ENCODE measurements at places on chromosomes 16 and 17.

DNA sequence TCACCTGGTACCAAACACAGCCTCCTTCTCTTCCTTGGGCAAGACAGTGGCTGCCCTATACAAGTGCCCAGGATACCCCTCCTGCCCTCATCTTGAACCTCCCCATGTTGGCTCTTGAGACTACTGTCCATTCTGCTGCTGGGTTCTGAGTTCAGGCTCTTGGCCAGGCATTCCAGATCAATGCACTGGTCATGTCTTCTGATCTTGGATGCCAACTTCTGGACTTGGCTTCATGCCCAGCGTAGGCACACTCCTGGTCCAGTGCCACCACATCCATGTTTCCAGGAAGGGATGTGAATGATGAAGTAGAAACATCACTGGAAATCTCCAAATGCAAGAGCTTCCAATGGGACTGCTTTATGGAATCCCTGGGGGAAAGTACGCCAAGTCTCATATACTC lies 51.5 kb downstream of the DYNLRB2 start:
- DNase-seq, result no peak

- no peak for DNase-seq
Measured at GRCh38 chr17:38559051-38559879, 46.5 kb downstream of the SRCIN1 start.

DNA sequence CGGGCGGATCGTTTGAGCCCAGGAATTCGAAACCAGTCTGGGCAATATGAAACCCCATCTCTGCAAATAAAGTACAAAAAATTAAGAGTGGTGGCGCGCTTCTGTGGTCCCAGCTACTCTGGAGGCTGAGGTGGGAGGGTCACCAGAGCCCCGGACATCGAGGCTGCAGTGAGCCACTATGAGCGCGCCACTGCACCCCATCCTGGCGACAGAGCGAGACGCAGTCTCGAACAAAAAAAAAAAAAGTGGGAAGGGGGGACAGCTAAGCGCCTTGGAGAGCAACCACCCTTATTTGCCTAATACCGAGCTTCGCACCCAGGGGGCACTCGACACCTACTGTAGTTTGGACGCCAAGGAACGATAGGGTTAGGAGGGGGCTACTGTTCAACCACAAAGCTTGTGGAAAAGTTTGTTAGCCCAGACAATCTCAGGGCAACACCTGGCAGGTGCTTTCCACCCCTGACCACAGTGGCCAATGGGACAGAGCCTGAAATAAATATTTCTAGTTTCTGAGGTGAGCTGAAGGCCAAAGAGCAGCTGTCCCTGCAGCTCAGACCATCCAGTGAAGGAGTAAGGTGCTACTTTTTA lies 847 bp upstream of the PSMC3IP start:
- no peak for DNase-seq

GRCh38 chr16:273547-274421 lies 2.0 kb downstream of the RGS11 start:
- DNase-seq, result no peak

- DNase-seq, result no peak
Measured at GRCh38 chr16:72985995-72986394, 61.9 kb downstream of the ZFHX3 start.

DNA sequence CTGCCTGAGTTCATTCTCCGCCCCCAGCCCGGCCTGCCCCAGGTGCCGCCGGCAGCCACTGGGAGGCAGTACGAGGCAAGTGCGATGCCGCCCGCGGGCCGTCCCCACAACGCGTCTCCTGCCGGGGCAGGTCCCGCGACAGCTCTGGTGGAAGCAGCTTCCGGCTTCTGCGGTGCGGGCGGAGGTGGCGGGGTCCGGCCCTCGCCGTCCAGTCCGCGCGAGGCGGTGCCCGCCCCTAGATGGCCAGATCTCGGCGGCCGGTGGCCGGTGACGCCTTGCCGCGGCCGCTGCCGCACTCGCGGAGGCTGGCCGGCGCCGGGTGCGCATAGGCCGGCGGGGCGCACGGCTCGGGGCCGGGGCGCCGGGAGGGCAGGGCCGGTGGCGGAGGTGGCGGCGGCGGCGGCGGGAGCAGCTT lies 1.8 kb downstream of the GJD3 start:
- DNase-seq, result no peak

DNA sequence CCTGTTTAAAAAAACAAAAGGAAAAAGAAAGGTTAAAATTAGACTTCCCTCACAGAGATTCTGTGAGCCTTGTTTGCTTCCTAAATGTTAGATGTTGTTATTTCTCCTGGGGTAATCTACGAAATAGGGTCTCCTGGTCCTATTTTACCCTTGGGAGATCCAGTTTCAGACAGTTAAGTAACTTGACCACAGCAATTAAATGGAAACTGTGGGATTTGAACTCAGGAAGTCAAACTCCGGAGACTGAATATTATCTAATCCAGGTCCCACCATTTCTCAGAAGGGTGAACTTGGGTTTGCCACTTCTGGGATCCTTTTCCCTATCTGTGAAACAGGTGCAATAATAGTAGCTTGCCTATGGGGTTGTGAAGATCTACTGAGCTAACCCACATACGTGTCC lies 6.4 kb upstream of the TMC5 start:
- DNase-seq, result no peak

GRCh38 chr17:15354256-15354655 lies 12.9 kb upstream of the TEKT3 start:
- DNase-seq, result no peak

- DNase-seq, result no peak
Measured at GRCh38 chr16:47927330-47927729, 228.5 kb downstream of the ABCC12 start.

DNA sequence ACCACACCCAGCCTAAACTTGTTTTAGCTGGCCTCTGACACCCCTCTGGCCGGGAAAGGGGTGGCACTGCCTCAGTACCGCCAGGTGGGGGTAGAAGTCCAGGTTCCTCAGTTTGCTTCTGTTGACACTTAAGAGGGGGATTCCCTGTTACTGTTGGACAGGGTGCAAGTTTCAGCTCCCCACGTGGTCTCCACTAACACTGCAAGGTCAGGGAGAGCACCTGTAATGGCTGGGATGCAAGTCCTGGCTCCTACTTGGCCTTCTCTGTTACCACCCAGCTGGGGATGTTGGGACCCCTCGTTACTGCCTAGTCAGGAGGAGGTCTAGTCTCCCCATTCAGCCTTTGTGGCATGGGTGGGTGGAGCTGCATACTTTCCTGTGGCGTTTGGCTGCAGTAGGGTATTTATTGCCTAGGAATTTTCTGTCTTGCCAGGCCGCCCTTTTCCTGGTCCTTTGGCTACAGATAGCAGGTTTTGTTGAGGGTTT lies 10.6 kb upstream of the MFAP4 start:
- DNase-seq, result no peak

GRCh38 chr16:31005350-31006085 lies 4.9 kb downstream of the STX1B start:
- no peak for DNase-seq

- DNase-seq, result no peak
Measured at GRCh38 chr17:82823004-82823403, 16.8 kb downstream of the ZNF750 start.

DNA sequence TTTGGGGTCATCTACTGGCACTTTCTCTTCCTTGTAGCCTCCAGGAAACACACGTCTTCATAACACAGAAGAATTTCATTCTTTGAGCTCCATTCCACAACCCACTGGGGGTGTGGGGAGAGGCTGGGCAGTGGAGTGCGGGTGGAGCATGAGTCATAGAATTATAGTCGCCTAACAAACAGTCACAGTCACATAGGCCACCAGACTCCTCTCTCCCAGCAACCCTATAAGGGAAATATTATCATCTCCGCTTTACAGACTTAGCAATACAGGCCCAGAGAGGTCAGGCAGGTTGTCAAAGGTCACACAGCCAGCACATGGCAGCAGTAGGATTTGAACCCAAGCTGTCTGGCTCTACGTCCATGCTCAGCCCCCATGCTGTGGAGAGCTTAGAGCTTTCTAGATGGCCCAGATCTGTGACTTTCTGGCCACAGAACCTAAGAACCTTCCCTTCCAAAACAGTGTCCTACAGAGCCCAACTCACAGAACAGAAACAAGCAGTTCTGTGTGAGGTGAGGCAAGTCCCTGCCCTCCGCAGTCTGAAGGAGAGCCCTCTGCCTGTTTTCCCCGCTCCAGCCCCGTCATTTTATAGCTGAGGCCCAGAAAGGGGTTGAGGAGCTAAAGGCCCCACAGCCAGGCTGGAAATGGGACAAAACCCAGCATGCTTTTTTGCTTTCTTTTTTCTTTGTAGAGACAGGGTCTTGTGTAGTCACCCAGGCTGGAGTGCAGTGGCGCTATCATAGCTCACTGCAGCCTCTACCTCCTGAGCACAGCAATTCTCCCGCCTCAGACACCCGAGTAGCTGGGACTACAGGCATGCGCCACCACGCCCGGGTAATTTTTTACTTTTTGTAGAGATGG lies 10.7 kb upstream of the LITAF start:
- DNase-seq, result peak; percentile 12

DNA sequence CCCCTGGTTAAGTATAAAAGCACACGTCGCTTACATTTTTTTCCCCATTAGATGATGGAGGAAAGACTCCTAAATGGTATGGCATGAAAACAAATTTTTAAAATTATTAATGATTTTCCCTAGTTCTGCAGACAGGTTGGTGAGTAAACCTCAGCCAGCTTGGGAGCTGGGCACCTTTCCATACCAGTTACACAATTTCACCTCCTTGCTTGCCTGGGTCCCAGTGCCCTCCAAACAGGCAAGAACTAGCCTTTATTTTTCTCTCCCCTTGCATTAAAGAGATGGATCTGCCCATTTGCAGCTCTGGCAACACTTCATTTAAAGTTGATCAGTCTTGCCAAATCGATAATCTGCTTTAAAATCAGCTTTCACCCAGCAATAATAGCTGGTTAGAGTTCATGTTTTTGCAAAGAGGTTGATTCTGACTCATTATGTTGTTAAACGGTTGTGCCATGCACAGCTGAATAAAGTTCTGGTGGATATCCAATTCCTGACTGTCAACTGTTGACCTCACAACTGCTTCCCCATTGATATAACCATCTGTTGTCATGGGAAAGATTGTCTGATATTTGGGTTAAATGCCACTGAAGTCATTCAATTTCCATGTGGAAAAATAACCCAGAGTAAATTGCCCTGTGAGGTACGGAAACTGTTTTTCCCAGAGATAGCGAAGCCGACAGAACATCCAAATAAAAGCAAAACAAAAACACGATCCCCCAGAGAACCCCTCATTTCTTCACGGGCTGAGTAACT lies 1.3 kb downstream of the C17orf58 start:
- DNase-seq, result peak; percentile 10

DNA sequence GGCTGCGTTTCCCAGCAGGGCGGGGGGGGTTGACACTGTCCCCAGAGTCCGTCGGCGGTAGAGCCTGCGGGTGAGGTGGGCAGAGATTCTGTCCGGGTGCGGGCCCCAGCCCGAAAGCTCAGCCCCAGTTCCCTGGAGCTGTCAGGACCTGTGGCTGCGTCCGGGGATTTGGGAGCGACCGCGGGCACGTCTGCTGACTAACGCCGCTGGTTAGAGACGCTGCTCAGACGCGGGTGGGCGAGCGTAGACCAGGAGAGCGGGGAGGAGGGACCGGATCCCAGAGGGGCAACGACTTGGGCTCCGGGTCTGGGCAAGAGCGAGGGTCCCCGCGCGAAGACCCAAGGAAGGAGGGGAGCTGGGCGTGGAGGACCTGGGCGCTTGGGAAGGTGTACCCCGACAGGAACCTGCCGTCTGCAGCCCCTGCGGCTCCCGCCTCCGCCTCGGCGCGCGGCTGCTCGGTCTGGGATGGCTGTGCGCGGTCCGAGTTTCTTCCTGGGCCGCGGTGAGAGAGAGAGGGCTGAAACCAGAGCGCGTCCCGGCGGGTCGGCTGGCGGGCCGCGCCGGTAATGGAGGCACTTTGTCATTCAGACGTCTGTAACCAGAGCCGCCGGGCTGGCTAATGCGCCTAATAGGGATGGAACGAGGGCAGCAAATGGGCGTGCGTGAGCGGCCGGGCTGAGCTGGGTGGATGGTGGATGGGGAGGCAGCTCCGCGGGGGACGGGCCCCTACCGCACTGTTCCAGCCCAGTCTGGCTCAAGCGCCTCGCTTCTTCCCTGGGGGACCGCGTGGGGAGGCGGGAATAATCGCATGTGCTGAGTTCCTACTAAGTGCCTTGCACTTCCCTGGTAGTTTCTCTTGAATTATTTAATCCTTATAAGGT lies 2.3 kb downstream of the NGFR start:
- DNase-seq, result no peak

GRCh38 chr16:64278196-64278595 lies 843.7 kb downstream of the CDH11 start:
- no peak for DNase-seq

DNA sequence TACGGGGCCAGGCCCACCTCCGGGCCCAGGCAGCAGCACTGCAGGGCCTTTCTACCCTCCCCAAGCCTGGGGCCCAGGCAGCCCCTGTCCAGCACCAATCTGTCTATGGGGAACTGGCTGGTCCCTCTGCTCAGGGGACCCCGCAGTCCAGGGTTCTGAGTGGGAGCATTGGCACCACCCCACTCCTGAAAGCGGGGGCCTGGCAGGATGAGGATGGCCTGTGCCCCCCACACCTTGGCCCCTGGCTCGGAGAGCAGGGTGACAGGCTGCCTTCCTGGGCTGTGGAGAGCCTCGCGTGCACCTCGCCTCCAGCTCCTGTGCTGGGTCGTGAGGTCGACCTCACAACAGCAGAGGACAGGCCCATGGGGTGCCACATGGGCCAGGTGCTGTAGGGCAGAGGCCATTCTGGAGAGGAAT lies 1.4 kb downstream of the NPB start:
- DNase-seq, result no peak

DNA sequence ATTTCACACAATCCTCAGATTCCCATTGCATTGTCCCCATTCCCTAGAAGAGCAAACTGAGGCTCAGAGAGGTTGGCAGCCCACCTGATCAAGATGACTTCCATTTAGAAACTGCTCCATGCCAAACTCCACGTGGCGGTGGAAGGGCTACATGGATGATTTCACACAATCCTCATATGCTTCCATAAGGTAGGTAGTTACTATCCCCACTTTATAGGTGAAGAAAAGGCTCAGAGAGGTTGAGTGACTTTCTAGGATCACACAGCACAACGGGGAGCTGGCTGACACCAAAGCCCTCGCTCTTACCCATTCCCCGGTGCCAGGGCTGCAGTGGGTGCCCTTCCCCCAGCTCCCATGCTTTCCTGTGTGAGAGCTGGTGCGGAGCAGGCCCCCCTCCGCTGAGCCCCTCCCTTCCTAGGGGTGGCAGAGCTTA lies 9.7 kb upstream of the GINS2 start:
- no peak for DNase-seq

Data from kidney capillary endothelial cell (primary cell).